ENCODE measurements at places on chromosomes 7 and 10. TPM values are rescaled to one million over a fixed set of nuclear protein-coding genes. Genes with fewer than 3 reads are reported as not detected.
A peak's percentile ranks its signal among the peaks of the same experiment; 100 is the strongest.

The ZFAND2A gene
- 11.7 TPM for total RNA-seq

GRCh38 chr7:105890290-105890997 lies 14.0 kb upstream of the ATXN7L1 start:
- peak; percentile 53 for DNase-seq

DNA sequence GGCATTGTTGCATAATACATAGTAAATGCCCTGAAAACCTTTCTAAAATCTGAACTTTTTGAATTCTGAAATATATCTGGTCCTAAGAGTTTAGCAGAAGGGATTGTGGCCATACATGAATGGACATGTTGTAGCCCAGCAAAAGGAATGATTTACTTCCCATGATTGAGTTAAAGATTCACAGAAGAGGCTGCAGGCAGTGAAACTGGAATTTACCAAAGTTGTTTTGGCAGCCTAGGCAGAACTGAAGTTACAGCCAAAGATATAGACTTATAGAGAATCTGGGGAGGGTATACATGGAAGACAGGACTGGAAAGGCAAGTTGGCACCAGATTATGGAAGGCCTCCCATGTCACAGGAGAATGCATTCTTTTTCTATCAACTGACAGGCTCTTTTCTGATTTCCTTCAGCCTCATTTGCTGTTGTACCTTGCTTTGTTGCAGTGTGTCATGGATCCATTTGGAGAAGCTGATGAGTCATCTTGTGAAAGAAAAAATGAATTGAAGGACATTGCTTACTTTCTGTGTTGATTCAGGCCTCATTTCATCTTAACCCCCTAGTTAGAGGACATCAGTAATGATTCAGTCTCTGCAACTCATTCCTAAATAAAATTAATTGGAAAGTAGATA lies 356.2 kb upstream of the LRGUK start:
- DNase-seq = no peak

GRCh38 chr7:103593691-103594090 lies 147.7 kb upstream of the SLC26A5 start:
- DNase-seq = no peak

GRCh38 chr7:74554178-74554577 lies 100.5 kb downstream of the GTF2IRD1 start:
- DNase-seq = no peak

Measured in fibroblast of villous mesenchyme (primary cell).